ENCODE measurements at places on chromosomes 3 and 15. TPM values are rescaled to one million over a fixed set of nuclear protein-coding genes. Genes with fewer than 3 reads are reported as not detected.

DNA sequence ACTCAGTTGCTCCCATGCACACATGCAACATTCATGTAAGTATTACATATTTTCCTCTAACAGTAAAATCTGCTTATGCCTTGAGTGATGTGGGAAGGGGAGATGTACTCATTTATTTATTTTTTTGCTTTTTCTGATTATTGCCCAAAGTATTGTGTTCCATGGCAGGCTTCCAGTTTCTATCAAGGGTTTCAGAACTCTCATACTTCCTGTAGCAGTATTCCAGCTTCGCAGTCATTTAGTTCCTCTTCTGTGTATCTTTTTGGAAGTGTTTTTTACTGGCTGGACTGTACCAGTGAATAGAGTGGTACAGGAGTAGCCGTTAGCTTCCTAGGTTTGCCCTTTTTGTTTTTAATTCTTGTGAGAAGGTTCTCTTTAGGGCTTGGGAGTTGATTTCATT lies 26.9 kb downstream of the RAB11A start:
- no peak for DNase-seq

GRCh38 chr3:28122227-28122626 lies 119.2 kb upstream of the CMC1 start:
- DNase-seq, result no peak

DNA sequence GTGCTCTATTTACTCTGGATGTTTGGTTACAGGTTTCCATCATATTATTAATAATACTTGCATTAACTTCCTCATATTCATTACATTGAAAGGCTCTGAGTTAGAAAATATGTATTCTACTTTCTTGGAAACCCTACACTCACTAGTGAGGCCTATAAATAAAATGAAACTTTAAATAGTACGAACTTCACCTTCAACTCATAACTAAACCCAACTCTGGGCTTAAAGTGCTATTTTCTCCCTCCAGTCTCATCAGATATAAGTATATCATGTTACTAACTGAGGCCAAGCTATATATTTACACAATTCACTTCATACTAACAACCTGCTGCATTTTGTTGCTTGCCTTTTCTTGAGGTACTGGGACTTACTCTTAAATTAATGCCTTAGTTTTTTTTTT lies 306.7 kb downstream of the TIGIT start:
- no peak for DNase-seq

- peak; percentile 97 for DNase-seq
Observed at GRCh38 chr3:46947981-46948791, 28.4 kb downstream of the CCDC12 start.

DNA sequence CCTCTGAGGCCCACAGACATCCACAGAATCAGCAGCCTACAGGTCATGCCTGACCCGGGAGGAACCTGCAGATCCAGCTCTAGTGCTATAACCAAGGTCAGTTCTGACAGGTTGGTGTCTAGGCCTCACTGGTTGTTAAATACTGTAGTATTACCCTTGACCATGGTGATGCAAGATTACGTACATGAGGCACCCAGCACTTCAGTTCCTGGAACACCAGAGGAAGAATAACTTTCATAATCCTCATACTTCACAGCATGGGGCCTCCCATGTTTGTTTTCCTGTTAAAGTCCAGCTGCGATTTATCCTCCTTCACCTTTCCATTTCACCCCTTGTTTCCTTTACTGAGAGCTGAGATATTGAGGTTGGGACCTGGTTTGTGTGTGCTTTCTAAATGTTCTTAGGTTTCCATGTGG lies 34.4 kb upstream of the GLCE start:
- DNase-seq, result peak; percentile 37

- DNase-seq, result no peak
Observed at GRCh38 chr15:31353931-31354330, 27.3 kb downstream of the KLF13 start.

- DNase-seq, result no peak
Observed at GRCh38 chr3:106616556-106616955, 747.7 kb upstream of the CBLB start.

- DNase-seq, result no peak
Observed at GRCh38 chr15:65954289-65954741, 85.0 kb downstream of the RAB11A start.

DNA sequence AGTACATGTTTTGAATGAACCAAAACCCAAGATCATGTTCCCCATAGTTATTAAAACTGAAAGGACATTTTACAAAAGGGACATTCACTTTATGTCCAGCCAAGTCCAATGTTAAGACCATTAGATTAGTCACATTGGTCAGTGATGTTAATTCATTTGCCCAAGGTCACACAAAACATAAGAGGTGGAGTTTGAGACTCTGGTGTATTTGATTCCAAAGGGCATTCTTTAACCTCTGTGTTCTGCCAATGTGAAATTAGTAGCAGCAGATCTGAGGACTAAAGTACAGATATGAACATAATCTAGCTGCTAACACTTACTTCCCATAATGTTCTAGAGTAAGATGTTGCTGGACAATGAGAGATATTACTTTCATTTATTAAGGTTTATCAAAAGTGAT lies 425.6 kb downstream of the TUSC7 start:
- DNase-seq, result no peak

DNA sequence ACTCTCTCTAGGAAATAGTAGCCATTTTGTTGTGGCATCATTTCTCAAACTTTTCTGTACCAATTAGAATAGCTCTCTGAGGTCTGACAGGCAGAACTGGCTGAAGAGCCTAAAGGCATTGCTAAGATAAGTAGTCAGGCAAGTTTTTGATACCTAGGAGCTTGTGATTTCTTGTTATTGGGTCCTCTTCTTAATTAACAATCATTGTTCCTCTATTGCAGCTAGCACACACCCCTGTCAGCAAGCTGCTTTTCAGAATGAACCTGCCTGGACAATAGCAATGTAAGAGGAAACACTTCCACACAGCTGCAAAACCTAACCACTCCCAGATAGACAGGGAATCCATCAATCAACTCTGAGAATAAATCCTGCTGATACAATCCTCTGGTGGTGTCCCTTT lies 403.9 kb upstream of the TBL1XR1 start:
- DNase-seq, result no peak

GRCh38 chr3:143269741-143270140 lies 150.2 kb downstream of the CHST2 start:
- no peak for DNase-seq

DNA sequence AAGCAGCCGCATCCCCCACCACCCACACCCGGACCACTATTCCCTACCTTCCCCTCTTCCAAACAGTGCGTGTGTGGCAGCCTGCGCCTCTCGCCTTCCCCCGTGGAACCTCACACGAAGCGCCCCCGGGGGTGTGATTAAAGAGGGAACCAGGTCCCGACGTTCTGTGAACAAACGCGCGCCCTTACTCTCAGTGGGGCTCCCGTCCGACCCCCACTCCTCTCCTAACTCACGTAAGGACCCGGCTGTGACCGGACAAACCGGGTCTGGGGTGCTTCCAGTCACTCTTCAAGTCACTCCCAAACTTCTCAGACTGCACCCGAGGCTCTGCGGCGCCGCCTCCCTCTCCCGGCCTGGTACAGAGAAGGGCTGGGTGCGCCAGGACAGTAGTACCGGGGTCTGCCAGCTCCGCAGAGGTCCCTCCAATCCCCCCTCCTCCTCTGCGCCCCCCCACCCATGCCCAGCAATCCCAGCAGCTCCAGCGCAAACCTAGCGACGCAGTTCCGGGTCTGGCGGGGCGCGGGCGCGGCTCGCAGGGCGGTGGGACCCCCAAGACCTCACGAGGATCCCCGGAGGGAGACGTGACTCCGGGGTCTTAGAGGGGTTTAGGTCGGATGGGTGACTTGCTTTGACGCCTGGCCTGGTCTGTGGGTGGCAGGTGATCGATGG lies 574 bp downstream of the DUOXA1 start:
- no peak for DNase-seq

DNA sequence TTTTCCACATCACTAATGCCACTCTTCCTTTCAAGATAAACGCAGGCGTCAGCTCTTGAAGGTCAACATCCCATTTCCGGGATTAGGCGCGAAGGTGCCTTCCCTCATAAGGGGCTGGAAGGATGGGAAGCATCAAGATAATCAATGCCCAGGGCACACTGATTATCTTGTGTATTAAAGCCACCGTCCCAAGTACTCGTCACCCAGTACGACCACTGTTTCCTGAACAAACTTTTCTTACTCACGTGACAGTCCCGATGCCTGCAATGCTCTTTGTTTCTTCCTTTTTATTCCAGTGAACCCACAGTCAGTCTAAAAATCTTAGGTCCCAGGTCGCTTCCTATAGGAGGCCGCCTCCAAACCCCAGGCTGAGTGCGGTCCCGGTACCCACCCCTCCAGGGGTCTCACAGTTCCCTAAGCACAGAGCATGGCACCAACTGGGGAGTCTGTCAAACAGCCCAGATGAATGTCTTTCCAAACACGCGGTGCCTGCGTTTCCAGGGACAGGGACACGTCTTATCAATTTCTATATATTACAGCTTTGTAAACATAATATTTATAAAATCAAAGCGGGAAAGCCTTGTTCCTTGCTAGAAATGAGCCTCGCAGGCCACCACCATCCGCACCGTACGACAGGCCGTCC lies 589 bp downstream of the ANAPC13 start:
- peak; percentile 97 for DNase-seq

PARP15 gene
- polyA plus RNA-seq, result 1.3 TPM

KBTBD13 gene
- polyA plus RNA-seq, result not detected

ZNF662 gene
- polyA plus RNA-seq, result 5.4 TPM
